Activated T-cell treated with anti-CD3 and anti-CD28 coated beads for 48 hours (primary cell): ENCODE measurements at places on chromosomes 2 and 18.

DNA sequence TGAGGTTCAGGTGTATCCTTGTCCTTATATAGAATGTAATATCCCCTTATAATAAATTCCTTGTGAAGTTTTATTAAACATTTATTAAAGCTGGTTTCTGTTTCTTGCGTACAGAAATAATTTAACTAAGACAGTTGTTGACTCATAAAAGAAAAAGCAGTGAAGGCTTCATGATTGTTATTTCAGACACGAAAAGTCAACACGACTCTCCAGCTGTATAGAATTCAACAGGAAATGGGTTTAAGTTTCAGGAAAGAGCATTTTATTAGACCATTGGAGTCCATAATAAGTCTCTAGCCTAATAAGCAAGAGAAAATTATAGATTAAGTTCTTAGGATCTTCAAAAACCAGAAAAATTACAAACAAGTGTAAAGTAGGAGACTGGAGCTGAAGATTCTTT is 62.2 kb downstream of the KCNE4 start:
- no peak for DNase-seq

GRCh38 chr2:190440113-190440512 is 32.0 kb downstream of the MFSD6 start:
- no peak for DNase-seq

- DNase-seq = no peak
Observed at GRCh38 chr18:62611453-62612288, 88.8 kb downstream of the ZCCHC2 start.

DNA sequence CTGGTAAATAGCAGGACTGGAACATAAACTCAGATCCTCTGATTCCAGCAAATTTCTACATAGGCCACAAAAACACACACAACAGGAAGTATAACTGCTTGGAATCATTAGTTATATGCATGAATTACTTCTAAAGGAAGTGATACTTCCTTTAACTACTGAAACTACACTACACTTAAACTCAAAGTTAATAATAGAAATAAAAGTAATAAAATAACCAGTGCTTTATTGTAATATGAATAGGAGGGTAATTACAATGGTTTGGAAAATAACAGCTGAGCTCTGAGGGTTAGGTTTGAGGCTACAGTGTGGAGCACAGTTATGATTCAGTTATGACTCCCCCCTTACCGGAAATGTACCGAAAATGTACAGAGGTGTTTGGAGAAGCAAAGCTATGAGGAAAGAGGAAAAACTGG is 18.5 kb upstream of the POLI start:
- no peak for DNase-seq

GRCh38 chr2:20418519-20418918 is 28.4 kb upstream of the RHOB start:
- no peak for DNase-seq
